CD4-positive, alpha-beta T cell treated with Interleukin-21 for 1 hour (primary cell): ENCODE measurements at places on chromosomes 11 and 22.

GRCh38 chr22:49450498-49450897, 377.2 kb downstream of the BRD1 start:
- no peak for DNase-seq

GRCh38 chr11:128465531-128465930, 121.8 kb downstream of the ETS1 start:
- no peak for DNase-seq

DNA sequence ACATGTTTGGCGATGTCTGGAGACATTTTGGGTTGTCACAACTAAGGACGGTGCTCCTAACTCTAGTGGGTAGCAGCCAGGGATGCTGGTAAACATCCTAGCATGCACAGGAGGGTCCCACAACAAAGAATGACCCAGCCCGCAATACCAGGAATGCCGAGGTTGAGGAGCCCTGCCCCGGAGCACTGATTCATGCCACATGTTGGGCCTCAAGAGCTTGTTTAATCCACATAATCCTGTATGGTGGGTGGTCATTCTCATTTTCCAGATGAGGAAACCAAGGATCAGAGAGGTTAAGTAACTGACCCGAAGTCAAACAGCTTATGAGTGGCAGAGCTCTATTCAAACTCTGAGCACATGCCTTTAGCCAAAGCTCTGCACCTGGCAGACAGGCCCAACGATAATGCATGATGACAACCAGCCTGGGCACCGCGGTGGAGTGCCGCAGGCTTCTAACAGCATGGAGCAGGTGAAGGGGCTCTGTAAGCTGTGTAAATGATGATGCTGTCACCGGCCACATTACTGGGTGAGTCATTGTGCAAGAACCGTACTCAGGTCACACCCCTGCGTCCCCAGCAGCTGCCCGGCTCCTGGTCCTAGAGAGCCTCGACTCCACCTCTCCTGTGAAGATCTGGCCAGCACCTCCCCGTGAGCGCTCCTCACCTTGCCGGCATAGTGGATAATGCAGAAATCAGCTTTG, 58.6 kb downstream of the APOL1 start:
- no peak for DNase-seq

- DNase-seq, result no peak
Observed at GRCh38 chr11:119880143-119880542, 151.1 kb upstream of the NECTIN1 start.

- DNase-seq, result no peak
Observed at GRCh38 chr11:59413646-59414045, 12.6 kb downstream of the OR5A2 start.

GRCh38 chr11:75333807-75334140, 17.7 kb downstream of the ARRB1 start:
- no peak for DNase-seq

DNA sequence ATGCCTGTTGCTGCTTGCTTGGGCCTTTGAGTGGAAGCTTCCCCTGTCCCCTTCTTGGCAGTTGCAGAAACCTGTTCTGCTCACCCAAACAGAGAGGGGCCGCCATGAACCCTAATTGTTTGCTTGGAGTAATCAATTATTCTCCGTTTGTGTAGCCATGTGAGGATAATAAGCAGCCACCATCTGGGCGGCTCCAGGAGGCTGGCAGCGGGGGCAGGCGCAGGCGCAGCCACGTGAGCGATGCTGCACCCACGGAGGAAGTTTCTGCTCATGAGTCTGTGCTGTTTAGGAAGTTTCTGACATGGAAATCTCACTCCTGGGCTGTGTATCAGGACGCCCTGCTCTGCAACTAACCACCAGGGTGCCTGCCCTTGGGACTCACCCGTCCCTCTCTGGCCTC, 90.1 kb downstream of the MPPED1 start:
- DNase-seq, result no peak
